T-helper 9 cell (primary cell): ENCODE measurements at places on chromosomes 7 and 10.

DNA sequence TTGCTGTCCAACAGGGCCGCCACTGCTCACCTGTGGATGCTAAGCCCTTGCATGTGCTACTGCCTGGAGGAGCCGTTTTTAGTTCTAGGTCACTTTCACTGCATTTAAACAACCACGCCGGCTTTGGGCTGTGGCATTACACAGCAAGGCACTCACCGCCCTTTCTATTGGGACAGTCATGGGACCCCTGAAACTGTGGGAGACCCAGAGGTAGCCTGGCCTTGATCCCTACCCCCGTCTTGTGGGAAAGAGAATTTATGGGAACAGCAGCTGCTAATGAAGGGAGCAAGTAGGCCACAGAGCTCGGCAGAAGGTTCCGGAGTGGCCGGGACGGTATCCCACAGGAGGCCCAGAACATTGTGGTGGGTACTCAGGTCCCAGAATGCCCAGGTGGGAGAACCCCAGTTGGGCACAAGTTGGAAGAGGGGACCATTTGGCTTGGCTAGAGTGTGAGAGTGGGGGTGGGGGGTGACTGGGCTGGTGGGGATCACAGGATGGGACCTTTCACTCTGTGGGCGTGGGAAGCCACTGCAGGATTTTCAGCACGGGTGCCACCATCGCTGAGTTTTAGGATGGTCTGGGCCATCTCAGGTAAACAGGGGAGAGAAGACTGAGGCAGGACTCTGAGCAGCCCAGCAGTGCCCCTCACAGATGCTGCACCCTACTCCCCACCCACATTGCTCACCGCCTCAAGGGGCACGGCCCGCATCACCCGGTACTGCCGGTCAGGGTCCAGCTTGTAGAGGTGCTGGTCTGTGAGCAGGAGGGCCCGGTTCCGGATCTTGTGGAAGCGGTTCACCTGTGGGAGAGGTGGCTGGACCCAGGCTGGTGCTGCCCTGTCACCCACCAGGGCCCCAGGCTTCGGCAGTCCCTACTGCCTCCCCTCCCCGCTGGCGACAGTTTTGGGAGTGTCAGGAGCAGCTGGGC, 15.2 kb downstream of the MYO1G start:
- no peak for DNase-seq

- no peak for DNase-seq
Observed at GRCh38 chr7:131100357-131101054, 227.2 kb upstream of the MKLN1 start.

- DNase-seq = no peak
Observed at GRCh38 chr10:12541446-12542067, 192.2 kb downstream of the CAMK1D start.

DNA sequence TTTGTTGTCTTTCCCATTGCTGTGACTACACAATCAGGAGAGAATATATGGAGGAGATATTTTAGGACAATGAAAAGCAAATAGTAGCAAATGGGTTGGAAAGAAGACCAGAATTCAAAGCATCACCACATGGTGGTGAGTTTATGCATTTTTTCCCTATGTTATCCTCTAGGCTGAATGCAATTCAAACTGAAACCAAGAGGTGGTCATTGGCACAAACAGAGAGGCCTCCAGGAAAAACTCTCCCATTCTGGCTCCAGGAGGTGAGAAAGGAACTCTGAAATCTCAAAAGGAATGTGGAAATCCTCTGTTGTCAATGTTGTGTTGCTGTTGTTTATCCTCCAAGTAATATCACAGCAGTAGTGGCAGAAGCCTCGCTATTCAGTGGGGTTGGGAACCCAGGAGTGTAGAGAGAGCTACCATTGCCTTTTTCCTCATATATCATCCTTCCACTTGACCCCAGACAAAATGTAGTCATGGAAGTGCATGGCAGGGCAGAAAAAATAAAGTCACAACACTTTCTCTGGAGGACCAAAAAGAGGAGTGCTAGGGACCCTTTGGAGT, 819.1 kb downstream of the GRID1 start:
- DNase-seq = no peak

- no peak for DNase-seq
Observed at GRCh38 chr7:106064316-106064715, 47.8 kb downstream of the SYPL1 start.

- DNase-seq = no peak
Observed at GRCh38 chr10:71239946-71240795, 27.8 kb downstream of the UNC5B start.

DNA sequence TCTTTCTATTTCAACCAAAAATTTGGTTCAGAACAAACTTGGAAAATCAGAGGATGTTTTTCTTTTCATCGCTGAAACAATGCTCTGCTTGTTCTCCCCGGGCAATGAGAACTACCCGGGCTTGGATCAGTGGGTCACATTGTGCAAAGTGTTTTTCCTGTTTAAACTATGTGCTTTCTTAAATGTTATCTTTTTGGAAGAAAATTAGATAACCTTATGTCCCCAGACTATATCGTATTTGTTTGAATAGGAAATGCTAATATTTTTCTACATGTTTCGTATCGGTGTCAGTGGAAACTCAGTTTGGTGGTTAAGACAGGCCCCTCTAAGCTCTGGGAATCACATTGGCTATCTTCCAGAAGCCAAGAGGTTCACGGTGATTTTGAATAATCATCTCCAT, 319.5 kb upstream of the NFE2L3 start:
- no peak for DNase-seq

DNA sequence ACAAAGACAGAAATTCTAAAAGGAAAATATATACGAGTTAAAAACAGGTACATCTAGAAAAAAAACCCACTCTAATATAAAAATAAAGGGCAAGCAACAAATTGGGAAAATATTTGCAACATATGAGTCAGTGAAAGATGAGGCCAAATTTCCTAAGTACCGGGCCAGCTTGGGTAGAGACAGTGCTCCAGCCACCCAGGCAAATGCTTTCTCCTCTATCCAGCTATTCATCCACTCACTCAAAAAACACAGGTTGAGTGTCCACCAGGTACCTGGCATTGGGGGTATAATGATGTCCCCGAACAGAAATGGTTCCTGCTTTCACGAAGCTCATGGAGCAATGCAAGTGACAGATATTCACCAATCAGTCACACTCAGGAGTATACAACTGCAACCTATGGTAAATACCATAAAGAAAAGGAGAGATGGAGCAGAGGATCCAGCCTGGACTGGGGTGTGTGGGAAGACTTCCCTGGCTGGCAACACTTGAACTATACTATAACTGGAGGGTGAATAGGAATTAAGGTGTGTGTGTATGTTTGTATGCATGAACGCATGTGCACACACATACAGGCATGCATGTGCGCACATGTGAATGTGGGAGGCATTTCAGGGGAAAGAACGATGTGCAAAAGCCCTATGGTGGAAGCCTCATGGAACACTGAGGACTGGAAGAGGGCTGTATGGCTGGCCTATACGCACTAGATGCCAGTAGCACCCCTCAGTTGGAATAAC, 2.3 kb downstream of the ARHGAP22 start:
- DNase-seq = no peak

DNA sequence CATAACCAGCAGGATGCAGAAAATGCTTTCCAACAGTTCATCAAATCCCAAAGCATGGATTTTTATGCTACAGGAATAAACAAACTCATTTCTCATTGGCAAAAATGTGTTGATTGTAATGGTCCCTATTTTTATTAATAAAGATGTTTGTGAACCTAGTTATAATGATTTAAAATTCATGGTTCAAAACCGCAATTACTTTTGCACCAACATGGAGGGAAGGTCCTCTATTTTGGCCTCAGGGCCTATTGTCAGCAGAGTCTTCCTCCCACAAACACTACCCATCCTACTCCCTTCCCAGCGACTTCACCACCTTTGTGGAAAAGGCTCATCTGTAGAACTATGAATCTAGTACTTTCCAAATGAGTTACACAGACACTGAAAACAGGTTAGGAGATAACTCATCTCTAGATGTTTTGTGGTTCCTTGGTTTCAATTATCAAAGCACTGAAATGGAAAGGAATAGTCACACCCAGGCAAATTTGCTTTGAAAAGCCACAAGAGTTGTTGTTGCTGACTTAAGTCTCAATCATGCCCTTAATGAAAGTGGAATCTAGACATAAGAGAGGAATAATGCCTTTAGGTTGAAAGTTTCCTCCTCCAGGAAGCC, 59.4 kb upstream of the FRMD4A start:
- no peak for DNase-seq

DNA sequence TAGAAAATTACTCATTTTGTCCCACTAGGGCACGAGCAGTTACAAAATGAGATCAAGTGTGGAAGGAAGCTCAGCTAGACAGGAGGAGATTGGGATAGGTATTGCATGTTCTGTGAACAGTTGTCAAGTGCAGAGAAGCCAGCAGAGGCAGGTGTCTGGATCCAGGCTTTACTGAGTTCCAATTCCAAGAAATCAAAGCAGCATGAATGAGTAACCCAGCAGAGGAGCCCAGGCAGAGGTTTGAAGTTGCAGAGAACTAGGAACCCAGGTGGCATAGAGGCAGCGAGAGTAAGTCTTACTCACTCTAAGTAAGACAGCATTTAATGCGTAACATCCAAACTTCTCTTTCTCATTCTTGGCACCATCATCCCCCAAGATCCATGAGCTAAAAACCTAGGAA, 11.8 kb downstream of the MRC1 start:
- no peak for DNase-seq

DNA sequence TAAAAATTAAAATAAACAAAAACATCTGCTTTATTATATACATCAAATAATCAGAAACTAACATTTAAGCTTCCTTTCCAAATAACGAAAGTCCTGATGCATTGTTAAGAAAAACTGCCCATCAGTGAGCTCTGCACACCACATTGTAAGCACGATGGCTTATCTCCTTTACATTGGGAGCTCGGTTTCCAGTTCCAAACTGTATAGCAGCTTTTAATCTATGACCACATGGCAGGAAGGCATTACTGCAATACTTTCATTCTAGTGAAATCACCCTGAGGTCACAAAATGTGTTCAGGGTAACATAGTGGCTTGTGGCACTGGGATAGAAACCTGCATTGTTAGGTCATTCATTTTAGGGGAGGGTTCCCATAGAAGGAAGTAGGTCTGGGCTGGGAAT, 146.3 kb downstream of the ZNF22 start:
- DNase-seq = no peak

DNA sequence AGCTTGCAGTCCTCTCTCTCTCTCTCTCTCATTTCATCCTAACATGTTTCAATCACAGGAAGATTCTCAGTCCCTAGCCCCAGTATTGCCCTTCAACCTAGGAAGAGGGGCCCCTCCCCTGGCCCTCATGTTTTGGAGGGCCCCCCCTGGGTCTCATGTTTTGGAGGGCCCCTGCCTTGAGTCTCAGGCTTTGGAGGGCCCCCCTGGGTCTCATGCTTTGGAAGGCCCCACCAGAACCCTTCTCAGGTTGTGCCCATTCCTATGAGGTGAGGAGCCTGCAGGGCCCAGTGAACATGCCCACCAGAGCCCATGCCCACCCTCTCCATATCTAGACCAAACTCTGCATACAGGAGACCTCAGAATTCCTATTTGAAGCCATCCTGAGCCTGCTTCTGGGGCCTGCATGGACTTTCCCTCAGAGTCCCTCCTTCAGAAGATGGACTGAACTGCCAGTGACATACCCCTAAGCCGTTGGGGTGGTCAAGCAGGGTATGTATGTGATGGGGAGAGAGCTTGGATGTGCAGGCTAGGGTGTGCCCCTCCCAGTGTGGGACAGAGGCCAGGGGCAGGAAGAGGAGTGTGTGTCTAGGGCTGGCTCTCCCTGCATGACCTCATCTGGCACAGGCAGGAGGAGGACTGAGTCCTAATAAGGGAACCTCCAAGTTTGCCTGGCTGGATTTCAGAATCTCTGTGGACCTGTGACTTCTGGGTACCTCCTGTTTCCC, 8.1 kb upstream of the VDAC2 start:
- no peak for DNase-seq

DNA sequence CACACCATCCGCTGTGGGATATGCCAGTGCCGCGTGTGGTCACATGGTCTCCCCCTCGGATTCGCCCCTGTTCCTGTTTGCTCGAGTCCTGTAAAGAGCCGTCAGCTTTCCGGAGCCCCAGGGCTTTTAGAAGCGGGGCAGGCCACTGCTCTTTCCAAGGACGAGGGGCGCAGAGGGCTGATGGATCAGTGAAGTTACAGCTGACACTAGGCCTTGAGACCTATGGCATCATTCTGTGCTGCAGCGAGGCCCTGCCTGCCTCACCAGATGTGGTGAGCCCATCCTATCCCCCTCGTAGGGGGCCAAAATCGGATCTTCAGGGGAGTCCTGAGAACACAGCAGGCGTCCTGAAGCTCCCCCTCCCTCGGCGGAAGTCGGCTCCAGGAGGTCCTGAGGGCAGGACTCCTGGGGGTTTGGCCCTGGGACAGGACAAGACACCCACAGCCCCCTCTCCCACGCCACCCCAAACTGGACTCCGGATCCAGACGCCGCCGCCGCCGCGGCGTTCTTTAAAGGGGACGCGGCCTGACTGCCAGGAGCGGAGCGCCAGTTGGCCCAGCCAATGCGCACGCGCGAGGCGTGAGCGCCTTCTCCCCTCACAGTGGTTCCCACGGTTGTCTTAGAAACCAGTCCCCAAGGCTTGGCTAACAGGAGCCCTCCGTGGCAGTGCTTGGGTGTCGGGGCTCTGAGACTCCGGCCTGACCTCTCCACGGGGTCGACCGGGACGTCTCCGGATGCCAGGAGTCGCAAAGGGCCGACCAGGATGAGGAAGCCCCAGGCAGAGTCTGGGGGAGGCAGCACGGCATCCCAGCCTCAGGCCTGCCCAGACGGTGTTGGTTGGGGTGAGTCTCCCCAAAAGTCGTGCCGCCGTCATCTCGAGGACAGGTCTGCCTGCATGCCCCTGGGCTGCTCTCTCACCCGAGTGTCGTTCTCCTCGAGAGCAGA, 371.7 kb downstream of the ZNF716 start:
- no peak for DNase-seq
